ENCODE measurements at places on chromosomes 5 and 9.

DNA sequence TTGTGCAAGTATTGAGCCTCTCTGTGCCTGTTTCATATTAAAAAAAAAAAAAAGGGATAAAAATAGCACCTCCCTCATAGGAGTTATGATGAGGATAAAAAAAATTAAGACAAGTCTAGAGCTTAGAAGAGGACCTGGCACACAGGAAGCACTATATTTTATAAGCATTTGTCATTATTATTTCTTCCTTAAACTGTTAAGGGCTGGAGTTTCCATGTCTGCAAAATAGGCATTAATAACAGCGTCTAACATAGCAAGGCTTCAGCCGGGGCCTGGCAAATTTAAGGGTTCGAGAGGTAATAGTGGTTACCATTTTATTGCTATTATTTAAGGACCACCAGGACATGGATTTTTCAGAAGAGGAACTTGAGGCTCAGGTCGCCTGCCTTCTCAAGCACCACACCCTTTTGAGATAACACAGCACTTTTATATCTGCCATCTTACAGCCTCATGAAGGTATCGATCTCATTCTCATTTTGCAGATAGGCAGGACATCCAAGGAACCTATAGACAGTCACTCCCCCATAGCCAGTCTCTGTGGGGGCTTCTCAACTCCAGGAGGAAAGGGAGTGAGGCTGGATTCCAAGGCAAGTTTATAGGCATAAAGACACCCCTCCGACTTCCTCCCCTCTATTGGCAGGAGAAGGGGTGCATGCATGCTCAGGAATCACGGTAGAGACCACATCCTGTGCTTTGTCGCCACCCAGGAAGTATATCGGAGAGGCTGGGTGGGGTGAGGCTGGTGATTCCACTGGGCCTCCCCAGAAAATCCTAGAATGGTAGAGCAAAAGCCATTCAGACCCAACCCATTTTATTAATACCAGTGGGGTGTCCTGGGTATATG lies 2.4 kb downstream of the ANXA6 start:
- no peak for DNase-seq

GRCh38 chr5:144369006-144369405 lies 198.3 kb downstream of the KCTD16 start:
- DNase-seq = peak; percentile 76

- DNase-seq = no peak
Measured at GRCh38 chr9:132069046-132069898, 10.4 kb downstream of the MED27 start.

DNA sequence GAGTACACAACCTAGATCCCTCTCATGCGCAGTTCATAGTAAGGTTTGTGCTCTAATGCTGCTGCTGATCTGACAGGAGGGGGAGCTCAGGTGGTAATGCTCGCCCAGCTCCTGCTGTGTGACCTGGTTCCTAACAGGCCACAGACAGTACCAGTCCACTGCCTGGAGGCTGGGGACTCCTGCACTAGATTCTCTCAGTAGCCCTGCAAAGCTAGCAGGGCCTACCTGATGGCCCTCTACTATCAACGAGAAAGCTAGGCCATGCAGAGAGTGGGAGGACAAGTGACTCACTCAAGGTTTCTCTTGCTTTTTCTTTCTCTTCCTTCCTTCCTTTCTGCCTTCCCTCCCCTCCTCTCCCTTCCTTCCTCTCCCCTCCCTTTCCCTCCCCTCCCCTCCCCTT lies 55.1 kb upstream of the TEX48 start:
- DNase-seq = peak; percentile 16

All from DMS53 (cell line).